ENCODE measurements at places on chromosomes 3 and 15. TPM values are rescaled to one million over a fixed set of nuclear protein-coding genes. Genes with fewer than 3 reads are reported as not detected.

The PIAS1 gene
- total RNA-seq = 72.5 TPM

The CLRN1 gene
- total RNA-seq = not detected

GRCh38 chr15:82856397-82857170 lies 47.2 kb downstream of the WHAMM start:
- DNase-seq = no peak

The SLC22A14 gene
- total RNA-seq = not detected

GRCh38 chr3:55541016-55541415 lies 53.9 kb upstream of the WNT5A start:
- DNase-seq = no peak

The CPNE4 gene
- total RNA-seq = 1.9 TPM

- no peak for DNase-seq
Observed at GRCh38 chr3:137770066-137770834, 6.1 kb downstream of the SOX14 start.

- DNase-seq = peak; percentile 71
Observed at GRCh38 chr15:84878504-84878903, 6.0 kb upstream of the SLC28A1 start.

DNA sequence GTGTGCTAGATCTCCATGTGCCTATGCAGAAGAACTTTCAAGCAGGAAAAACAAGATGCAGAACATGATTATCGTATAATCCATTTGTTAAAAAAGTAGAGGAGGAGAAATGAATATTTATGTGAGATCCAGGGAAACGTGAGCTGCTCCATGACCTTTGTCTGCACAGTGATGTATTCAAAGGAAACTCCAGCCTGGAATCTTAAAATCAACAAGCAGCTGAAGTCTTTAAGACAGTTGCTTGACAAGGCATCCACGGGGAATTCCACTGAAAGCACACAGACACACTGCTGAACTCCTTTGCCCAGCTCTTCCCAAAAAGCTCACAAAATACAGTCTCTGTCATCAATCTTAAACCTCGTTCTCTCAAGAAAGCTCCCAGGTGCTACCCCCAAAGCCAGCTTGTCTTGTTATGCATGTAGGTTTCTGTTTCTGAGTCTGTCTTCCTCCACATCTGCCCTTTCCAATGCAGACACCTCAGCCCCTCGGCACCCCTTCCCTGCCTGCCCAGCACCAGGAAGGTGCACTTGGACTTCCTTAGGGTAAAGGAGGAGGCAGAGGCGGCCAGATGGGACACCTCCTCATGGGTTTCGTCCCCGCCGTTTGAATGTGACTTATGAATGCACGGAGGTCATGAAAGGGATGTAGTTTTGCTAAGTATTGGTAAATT lies 28.7 kb downstream of the LRRK1 start:
- DNase-seq = no peak

The TEX55 gene
- not detected for total RNA-seq

DNA sequence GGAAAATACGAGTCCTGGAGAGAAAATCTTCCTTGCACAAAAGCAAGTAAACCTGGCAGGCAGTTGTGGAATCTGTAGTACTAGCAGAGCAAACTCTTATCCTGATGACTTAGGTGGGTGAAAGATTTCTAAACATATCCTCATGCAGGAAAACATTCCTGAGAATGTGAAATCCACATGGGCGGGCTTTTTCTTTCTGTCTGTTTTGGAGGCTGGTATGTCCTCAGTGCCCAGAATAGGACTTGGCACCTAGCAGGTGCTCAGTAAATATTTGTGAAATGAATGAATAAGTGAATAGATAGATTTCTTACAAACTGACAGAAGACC lies 53.3 kb downstream of the FAM174B start:
- DNase-seq = no peak

DNA sequence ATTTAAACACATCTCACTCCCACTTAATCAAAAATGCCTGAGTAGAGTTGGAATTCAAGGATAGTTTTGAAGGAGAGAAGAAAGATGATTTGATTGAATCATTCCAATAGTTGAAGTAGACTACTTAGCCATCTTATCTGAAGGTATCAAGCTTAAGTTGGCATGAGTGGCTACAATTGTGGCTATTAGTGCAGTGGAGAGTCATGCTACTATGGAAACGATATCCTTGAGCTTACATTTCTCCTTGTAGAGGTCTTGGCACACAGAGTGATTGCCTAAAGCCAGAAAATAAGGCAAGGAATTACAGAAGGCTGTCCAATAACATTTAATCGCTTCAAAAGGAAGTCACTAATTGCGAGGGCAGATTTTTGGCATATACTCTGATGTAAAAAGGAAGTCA lies 1022.7 kb downstream of the IGSF11 start:
- DNase-seq = no peak

GRCh38 chr15:70054366-70054765 lies 43.4 kb downstream of the TLE3 start:
- DNase-seq = no peak

The COLQ gene
- 6.1 TPM for total RNA-seq

- DNase-seq = no peak
Observed at GRCh38 chr15:95497634-95498033, 832.9 kb upstream of the NR2F2 start.

DNA sequence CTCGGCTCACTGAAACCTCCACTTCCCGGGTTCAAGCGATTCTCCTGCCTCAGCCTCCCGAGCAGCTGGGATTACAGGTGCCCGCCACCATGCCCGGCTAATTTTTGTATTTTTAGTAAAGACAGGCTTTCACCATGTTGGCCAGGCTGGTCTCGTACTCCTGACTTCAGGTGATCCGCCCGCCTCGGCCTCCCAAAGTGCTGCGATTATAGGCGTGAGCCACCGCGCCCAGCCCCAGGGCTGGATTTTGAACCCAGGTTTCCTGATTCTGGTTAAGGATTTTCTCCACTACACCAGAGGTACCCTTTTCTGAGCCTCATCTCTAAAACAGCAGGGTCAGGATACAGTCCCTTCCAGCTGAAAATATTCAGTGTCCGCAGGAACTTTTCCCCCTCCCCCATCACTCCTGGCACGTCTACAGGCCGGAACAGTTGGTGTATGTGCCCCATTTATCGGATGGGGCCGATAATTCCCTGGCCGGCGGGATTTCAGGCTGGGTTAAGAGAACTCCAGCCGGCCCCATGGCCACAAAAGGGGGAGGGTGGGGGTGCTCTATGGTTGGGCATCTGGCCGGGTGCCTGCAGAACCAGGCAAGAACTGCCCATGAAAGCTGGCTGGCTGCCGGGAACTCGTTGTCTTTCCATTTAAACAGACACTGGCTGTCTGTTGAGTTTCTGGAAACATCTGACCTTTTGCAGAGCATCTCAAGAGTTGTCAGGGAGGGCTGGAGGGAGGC lies 26.8 kb upstream of the SEMA4B start:
- peak; percentile 92 for DNase-seq

DNA sequence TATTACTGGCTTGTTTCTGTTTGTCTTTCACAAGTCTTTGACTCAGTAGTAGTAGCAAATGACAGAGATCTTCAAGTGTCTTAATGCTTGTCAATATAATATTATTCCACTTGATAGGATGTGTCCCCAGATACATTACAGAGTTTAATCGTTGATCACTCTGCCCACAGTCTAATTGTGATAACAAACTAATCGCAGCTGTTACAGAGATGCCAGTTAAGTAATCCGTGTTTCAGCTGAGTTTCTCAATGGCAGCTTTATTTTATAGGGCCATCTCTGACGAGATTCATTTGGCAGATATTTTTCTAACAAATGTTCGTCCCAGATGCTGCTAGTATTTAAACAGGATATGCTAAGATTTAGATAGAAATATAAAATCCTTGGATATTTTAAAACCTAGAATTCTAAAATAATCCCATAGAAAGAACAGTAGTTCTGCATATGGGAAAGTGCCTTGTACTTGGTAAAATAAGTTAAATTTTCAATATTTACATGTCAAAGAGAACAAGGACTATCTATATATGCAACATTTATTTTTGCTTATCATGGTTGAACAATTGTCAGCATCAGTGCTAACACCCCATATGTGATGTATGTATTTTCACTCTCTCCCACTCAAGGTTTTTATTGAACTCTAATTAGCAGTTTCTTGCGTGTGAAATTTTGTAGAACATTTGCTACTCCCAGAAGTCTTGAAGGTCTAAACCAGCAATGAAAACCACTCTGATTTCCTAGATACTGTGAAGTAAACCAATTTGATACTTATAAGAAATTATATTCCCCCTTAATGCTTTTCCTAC lies 185.5 kb downstream of the MBNL1 start:
- DNase-seq = no peak

DNA sequence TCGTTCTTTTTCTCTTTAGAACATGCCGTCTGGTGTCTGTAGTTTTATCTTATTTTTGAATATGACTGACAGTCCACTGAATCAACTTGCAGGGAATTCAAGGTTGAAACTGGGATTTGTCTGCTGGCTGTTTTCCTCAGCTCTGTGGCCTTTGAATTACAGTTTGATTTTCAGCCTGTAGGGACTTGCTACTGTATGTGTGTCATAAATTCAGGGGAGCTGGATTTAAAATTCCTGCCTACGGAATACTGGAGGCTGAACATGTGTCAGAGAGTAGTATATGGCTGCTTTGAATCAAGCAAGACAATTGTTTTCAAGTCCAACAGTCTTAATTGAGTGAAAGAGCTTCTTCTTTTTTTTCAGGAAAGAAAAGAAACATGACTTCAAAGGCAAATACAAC lies 33.9 kb downstream of the RARB start:
- no peak for DNase-seq

DNA sequence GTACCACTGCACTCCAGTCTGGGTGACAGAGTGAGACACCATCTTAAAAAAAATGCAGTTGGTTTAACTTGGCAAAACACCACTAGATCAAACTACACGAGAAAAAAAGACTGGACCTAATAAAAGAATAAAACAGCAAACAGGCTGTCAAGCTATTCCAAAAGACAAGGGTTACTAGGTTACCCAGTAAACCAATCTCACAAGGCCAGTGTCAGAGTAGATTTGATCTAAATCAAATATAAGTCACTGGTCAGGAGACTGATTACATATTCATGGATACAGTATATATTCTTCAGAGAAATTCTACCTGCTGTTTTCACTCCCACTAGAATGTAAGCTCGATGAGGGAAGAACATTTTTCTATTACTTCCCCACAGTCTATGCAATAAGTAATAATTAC lies 2.5 kb upstream of the GANC start:
- DNase-seq = no peak

DNA sequence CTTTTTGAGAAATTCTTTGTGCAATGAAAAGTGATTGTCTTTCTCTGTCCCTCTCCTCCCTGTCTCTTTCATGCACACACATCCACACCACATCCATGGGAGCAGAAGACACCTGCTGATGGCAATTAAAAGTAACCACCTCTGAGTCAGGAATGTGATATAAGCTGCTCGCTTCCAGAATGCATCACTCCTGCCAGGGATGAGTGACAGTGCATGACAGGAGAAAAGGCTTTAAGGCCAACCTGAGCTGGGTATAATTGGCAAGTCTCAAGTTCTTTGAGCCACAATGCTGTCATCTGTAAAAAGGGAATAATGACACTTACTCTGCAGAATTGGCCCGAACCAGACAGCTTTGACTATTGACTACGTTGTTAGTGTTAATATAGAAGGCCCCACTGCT lies 59.6 kb downstream of the UBP1 start:
- DNase-seq = no peak

- DNase-seq = no peak
Observed at GRCh38 chr15:77621847-77622208, 10.9 kb downstream of the LINGO1 start.

GRCh38 chr15:80560601-80561400 lies 134.3 kb upstream of the ABHD17C start:
- DNase-seq = no peak

DNA sequence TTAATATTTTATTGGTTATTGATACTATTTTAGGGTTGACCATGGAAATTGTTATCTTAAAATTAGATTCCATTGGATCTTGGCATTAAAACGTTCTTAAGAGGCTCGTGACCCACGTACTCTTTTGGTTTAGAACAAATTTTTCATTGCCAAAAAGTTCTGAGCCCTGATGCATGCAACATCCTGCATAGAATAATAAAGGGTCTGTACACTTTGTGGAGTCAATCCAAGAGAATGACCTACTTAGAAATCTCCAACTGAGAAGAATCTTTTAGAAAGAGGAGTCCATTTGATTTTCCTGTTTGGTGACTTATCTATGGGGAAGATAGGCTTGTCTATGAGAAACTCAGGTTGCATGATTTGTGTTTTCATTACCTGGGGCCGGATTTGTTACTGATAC lies 404.2 kb upstream of the RGMA start:
- DNase-seq = no peak

All from ureter (tissue), 1 donor.